ENCODE measurements at places on chromosomes 5 and 9.

- no peak for DNase-seq
Observed at GRCh38 chr5:168469816-168470215, 16.5 kb upstream of the RARS1 start.

DNA sequence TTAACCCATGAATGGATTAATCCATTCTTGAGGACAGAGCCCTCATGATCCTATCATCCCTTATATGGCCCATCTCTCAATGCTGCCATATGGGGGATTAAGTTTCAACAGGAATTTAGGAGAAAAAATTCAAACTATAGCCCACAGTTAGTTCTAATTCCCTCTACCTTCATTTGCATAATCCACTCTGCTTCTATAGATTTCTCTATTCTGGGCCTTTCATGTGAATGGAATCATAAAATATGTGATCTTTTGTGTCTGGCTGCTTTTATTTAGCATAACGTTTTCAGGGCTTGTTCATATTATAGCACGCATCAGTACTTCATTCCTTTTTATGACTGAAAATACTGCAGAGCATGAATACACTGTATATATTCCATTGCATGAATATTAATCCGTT is 55.4 kb downstream of the CTSL start:
- DNase-seq: no peak

GRCh38 chr9:113857875-113858274 is 18.2 kb upstream of the ZNF618 start:
- DNase-seq: no peak

GRCh38 chr5:41871852-41872251 is 1.6 kb upstream of the OXCT1 start:
- DNase-seq: peak; percentile 43

GRCh38 chr9:135921749-135922310 is 14.5 kb upstream of the CAMSAP1 start:
- no peak for DNase-seq

DNA sequence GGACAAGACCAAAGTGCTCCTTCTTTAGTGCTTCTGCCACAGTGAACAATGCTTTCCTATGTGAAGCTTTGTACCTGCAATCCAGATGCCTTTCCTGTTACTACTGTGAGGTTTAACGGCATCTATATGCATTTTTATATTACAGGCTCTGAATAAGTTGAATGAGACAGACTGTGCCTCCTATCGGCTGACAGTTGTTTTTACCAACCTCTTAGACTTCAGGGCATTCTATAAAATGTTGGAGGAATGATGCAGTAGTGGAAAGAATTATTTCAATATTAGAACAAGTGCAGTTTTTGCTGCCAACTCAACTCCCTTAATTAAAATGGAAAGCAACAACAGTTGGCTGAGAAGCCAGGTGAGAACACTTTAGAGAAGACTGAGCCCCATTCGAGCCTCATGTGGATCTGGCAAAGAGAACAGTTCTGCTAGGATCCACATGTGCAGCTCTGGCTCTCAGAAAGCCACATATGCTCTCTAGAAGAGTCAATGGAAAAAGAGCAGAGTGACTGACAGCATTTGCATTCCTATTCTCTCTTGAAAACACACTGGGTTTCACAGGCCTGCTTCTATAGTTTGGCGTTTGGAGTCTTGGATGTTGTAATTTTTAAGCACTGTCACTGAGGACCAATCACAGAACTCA is 147.5 kb downstream of the LURAP1L start:
- DNase-seq: peak; percentile 35

- DNase-seq: peak; percentile 67
Observed at GRCh38 chr5:111454198-111454622, 58.1 kb downstream of the STARD4 start.

DNA sequence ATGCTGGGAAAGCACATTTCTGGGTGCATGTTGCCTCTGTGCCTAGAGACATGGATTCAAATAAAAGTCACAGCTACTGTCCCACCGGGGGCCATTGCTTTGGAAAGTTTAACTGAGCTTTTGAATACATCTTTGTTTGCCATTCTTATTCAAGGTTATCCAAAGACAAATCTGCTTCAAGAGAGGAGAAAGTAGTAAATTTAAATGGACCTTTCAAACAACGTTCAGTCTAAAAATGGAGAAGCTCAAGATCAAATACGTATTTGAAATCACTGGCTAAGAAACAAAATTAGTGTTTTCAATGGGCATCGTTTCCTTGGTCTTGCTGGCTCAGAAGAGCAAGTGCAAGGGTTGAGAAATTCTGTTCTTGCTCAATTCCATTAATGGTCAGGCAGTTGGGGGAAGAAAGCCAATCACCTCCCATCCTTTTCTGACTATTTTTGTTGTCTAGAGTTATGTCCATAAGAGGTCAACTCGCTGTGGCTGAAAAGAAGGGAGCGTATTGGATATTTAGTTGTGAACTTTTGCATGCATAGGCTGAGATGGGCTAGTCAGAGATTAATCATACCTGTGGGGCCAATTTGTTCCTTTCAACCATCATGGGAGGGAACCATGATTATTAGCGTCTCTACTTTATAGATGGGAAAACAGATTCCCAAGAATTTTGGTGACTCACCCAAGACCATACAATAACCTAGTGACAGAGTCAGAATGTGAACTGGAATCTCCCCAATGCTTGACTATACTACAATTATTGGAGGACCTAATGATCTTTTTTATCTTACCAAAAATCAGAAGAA is 276.2 kb upstream of the TNC start:
- DNase-seq: no peak

GRCh38 chr5:134227259-134227658 is 1.4 kb upstream of the PPP2CA start:
- peak; percentile 62 for DNase-seq

DNA sequence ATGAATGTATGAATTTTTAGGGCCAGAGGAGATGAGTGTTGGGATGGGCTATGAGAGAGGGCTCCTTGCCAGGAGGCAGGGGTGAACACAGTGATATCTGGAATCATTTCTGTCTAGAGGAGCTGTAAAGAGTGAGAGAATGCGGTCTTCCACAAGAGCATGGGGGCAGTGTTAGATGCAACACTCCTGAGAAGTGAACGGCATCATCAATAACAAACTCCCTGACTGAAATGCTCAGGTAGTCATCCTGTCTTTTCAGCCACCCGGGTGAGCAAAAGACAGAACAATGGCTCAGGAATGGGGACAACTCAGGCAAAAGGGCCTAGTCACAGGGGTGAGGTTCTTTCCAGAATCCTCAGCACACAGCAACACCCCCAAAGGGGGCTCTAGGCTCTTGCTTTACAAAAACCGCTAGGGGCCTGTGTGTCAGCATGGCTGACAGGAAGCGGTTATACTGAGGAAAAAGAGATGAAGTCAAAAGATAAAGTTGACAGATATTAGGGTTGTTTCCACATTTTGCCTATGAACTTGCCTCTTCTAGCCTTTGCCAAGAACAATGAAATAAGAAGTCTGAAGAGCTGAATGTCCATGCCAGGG is 104.6 kb upstream of the LRRTM2 start:
- no peak for DNase-seq

GRCh38 chr5:117302949-117303348 is 728.3 kb upstream of the SEMA6A start:
- DNase-seq: no peak

DNA sequence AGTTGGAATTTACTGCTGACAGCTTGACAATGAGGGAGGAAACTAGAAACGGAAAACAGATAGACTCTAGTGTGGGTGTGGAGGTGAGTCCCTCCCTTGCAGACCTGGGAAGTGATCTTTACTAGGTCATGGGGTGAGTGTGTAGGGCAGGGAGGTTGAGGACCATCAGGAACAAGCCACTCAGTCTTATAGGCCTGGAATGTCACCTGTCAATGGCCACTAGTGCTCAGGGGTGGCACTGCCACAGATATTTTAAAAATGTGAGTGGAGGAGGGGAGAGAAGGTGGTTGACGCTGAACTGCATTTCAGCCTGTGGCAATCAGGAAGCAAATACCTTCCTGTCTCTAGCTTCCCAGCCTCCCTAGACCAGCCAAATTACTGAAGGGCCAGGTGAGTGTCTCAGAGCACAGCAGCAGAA is 9.0 kb downstream of the OR2S2 start:
- DNase-seq: no peak

GRCh38 chr9:132742821-132743311 is 72.6 kb downstream of the GTF3C4 start:
- DNase-seq: no peak

DNA sequence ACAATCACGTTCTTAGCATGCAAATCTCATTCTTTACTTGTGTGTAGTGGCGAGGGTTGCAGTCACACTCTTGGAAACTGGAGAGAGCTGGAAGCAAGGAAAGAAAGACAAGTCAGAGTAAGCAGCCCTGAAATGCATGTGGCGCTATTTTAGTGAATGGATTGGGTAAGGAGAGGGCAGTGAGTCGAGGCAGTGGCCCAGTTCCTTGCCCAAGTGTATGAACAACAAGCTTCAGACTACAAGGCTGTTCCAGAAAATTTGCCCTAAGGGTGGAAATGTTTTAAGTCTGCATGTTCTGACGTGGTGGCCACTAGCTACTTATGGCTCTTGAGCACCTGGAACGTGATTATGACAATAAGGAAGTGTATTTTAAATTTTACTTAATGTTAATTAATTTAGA is 59.4 kb upstream of the PTPN3 start:
- no peak for DNase-seq

DNA sequence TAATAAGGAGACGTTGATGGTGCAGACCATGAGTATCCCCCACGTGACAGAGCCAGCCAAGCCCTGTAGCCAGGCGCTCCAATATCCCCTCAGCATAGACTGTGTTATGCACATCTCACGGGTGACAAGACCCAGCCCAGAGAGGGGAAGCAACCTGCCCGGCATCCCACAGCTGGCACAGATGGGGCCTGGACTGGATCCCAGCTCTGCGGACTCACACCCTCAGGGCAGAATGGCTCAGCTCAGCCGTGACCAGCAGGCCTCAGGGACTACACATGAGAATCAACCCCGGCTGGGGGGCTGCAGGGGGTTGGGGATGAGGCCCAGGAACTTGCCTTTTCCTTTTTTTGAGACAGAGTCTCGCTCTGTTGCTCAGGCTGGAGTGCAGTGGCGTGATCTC is 11.7 kb downstream of the FIBCD1 start:
- no peak for DNase-seq

- DNase-seq: peak; percentile 26
Observed at GRCh38 chr5:170497311-170498038, 6.3 kb upstream of the KCNIP1 start.

GRCh38 chr5:95832664-95833063 is 10.1 kb upstream of the GLRX start:
- no peak for DNase-seq

DNA sequence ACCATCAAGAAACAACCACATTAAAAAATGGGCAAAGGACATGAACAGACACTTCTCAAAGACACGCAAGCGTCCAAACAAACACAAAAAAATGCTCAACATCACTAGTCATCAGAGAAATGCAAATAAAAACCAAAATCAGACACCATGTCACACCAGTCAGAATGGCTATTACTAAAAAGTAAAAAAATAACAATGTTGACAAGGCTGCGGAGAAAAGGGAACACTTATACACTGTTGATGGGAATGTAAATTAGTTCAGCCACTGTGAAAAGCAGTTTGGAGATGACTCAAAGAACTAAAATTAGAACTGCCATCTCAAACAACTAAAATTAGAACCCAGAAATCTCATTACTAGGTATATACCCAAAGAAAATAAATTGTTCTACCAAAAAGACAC is 80.4 kb downstream of the CAAP1 start:
- no peak for DNase-seq

DNA sequence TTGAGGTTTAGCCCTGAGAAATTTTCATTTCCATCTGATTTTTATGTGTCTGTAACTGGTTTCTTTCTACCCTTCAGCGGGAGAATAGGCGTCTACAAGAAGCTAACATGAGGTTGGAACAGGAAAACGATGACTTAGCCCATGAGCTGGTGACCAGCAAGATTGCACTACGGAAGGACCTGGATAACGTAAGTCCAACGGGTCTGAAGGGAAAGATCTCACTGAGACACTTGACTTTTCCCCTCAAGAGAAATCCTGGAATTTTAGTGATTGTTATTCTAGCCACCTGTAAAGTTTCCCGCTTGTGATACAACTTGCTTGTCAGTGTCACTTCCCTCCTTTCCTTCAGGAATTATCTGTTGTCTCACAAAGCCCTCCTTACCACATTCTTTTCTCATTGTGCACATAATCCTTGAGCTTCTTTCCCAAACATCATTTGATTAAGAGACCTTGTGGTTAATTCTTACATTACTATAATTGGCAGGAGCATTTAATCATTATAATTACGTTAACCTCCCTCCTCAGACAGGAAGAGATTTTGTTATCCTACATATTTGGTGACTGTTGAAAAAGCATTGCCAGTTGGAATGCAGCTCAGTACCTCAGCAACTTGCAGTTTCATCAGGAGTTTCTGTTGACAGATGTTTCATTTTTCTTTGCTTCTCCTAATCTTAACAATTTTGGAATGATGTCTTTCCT is 56.9 kb downstream of the GPR21 start:
- no peak for DNase-seq

- no peak for DNase-seq
Observed at GRCh38 chr9:129930743-129931142, 95.5 kb downstream of the USP20 start.

GRCh38 chr5:14998491-14998890 is 126.9 kb upstream of the ANKH start:
- DNase-seq: no peak

DNA sequence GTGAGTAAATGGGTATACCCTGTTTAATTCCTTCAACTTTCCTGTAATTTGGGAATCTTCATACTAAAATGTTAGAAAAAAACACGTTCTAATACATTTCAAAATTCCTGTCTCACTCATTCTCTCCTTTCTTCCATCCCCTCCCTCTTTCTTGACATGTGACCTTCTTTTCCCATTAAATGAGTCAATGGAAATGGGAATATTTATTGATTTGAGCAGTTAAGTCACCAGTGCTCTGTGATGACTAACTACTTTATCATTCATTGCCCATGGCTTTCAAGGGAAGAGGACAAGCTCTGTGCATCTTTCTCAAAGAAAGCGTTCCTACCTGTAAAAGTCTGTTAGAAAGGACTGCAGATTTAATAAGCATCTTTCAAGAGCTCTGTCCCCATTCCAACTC is 144.4 kb upstream of the MAP3K1 start:
- DNase-seq: no peak

DNA sequence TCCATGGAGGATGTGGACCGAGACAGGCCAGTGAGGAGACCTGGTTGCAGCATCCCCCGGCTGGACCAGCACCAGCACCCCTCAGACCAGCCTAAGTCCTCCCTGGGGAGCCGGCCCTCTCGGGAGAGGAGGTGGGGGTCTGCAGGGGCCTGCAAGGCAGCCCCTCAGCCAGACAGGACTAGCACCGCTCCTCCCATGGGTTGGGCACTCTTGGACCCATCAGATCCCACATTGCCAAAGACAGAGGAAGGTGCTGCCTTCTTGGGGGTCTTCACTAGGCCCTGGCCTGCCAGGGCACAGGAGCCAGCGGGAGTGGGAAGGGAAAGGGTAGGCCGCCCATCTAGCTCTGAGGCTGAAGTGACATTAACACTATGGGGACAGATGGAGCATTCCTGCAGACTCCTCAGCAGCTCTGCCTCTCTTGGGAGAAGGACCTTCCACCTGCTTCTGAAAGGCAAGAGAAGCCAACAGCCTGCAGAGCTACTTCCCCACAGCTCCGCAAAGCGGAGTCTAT is 6.8 kb downstream of the IL13 start:
- no peak for DNase-seq

GRCh38 chr5:136781464-136781863 is 416.1 kb upstream of the TRPC7 start:
- DNase-seq: peak; percentile 73

GRCh38 chr9:14350349-14350728 is 36.4 kb upstream of the NFIB start:
- DNase-seq: no peak

GRCh38 chr5:34703767-34704713 is 47.9 kb downstream of the RAI14 start:
- peak; percentile 65 for DNase-seq

All from umbilical cord (tissue), 2 donors.